ENCODE measurements at places on chromosomes 2 and 18. TPM values are rescaled to one million over a fixed set of nuclear protein-coding genes. Genes with fewer than 3 reads are reported as not detected.

DNA sequence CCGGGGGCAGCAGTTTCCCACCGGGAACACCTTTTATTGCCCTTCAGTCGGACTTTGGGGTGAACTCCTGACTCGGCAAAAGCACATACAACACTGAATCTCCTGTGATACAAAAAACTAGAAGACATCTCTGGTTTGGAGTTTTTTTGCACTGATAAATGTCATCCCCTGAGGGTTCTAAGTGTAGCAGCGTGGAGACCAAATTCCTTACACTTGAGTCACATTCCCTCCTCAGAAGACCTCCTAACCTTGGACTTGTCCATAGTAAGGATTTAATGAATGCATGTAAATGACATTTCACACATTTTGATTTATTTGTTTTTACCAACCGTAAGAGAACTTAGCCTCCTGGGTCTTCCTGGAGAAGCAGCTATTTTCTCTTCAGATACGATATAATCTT lies 54.0 kb upstream of the GPR45 start:
- H3K27me3 ChIP-seq = no peaks in the 10 kb centered on the region
- DNase-seq = no peak
- no peaks in the 10 kb centered on the region for H3K4me1 ChIP-seq
- no peak overlapping the region for H3K4me3 ChIP-seq
- H3K36me3 ChIP-seq = no peaks in the 10 kb centered on the region
- no peak overlapping the region for H3K27ac ChIP-seq

DNA sequence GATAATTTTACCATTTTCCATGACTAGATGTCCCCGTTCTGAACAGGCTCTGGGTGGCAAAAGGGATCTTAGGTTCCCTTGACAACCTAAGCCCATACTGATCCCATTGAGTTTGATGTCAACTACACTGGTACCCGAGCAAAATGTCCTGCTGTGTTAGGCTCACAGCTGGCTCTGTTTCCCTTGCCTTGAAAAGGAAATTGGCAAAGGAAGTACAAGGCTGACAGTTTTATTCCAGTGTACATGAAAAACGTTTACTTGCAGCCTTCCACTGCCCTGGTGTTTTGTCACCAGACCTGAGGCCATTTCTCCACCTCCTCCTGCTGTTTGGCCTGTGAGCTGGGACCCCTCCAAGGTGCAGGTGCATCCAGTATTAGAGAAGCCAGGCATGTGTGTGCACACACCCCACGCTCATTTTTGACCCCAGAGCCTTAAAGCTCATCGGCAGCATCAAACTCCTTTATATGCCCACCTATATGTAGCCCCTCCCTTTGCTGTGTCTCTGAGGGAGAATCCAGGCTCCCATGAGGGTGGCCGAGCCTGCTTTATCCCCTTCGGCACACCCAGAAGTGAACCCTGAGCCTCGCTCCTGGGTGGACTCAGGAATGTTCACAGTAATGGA lies 171.3 kb downstream of the NDUFA10 start:
- DNase-seq = no peak
- no peaks in the 10 kb centered on the region for H3K4me1 ChIP-seq
- H3K36me3 ChIP-seq = no peaks in the 10 kb centered on the region
- no peak overlapping the region for H3K4me3 ChIP-seq
- H3K27ac ChIP-seq = no peak overlapping the region

The KCNG2 gene
- total RNA-seq = not detected

The PFN4 gene
- total RNA-seq = 0.47 TPM

The AQP12A gene
- total RNA-seq = not detected

GRCh38 chr18:73479477-73479876 lies 611.7 kb upstream of the NETO1 start:
- no peaks in the 10 kb centered on the region for H3K4me1 ChIP-seq
- H3K36me3 ChIP-seq = no peaks in the 10 kb centered on the region
- no peak overlapping the region for H3K4me3 ChIP-seq
- no peaks in the 10 kb centered on the region for H3K27me3 ChIP-seq
- H3K27ac ChIP-seq = no peak overlapping the region
- DNase-seq = no peak

- no peaks in the 10 kb centered on the region for H3K27me3 ChIP-seq
- peaks cover 48% of the 10 kb centered on the region for H3K36me3 ChIP-seq
- DNase-seq = peak; percentile 91
- H3K4me3 ChIP-seq = no peak overlapping the region
- H3K4me1 ChIP-seq = peaks cover 12% of the 10 kb centered on the region
Measured at GRCh38 chr2:102449370-102449974, 23.6 kb upstream of the SLC9A4 start.

The SCYGR7 gene
- not detected for total RNA-seq

The POTEJ gene
- not detected for total RNA-seq

DNA sequence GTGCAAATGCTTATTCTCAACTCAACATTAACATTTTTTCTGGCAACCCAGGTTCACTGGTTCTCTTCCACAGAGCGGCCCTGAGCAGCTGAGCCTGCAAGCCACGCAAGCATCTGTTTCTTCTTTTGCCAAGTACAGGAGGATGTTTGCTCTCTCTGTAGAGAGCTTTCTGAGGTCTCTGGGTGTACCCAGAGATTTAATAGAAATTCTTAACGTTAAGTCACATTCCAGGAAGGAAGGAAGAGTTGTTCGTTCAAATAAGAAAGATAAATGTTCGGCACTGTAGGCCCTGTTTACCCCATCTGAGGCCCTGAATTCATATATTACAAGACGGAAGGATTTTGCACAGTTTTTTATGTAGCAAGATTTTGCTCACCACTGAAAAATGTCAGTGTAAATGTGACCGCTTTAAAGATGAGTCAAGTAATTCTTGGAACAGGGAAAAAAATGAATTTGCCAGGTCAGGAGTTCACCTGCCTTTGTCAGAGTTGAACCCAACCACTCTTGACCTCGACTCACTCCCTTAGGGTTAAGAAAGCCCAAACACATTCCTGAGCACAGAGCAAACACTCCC lies 30.1 kb downstream of the KCTD18 start:
- no peak overlapping the region for H3K27ac ChIP-seq
- DNase-seq = peak; percentile 48
- H3K36me3 ChIP-seq = peaks cover 15% of the 10 kb centered on the region
- H3K4me3 ChIP-seq = no peak overlapping the region
- peaks cover 9% of the 10 kb centered on the region for H3K4me1 ChIP-seq
- H3K27me3 ChIP-seq = no peaks in the 10 kb centered on the region

The LBX2 gene
- 0.36 TPM for total RNA-seq

DNA sequence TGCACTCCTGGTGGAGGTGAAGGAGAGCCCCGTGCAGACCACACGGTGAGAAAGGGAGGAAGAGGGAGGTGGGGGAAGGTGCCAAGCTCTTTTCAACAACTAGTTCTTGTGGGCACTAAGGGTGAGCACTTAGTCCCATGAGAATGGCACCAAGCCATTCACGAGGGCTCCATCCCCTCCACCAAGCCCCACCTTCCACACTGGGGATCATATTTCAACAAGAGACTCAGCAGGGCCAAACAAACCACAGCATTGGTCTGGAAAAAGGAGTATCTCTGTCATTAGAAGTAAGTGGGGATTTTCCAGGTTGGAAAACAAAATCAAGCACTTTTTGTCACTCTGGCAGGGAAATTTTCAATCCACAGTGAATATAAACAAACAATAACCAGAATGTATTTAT lies 38.4 kb downstream of the ZAP70 start:
- DNase-seq = no peak
- H3K27ac ChIP-seq = no peak overlapping the region
- H3K4me3 ChIP-seq = no peak overlapping the region
- peaks cover 12% of the 10 kb centered on the region for H3K4me1 ChIP-seq

The BIN1 gene
- 38.3 TPM for total RNA-seq

The ZFP36L2 gene
- total RNA-seq = 93.1 TPM

DNA sequence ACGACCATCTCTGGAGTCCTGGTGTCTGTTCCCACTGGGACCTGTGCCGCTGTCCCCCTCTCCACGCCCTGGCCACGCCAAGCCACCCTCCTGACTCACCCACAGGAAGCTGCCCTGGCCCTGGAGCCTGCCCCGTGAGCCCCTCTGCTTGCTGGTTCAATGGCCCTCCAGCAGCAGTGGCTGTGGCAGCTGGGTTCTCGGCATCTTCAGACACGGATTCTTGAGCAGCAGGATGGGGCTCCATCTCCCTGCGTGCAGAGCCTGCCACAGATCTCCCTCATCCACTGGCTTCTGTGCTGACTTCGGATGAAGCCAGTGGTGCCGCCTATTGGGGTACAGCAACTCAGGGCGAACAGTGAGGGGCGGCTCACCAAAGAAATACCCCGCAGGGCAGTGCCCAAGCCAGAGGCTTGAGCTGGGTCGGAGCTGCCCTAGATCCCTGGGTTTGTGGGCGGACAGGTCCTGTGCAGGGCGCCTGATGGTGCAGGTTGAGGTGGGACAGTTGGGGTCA lies 14.0 kb downstream of the CAPN10 start:
- no peak overlapping the region for H3K4me3 ChIP-seq
- H3K4me1 ChIP-seq = peaks cover 4% of the 10 kb centered on the region
- no peak overlapping the region for H3K27ac ChIP-seq
- DNase-seq = no peak
- no peaks in the 10 kb centered on the region for H3K27me3 ChIP-seq

The GCG gene
- total RNA-seq = not detected

The FNDC4 gene
- total RNA-seq = not detected

GRCh38 chr2:174142290-174142689 lies 106.0 kb downstream of the OLA1 start:
- no peak for DNase-seq
- H3K27me3 ChIP-seq = no peaks in the 10 kb centered on the region
- H3K36me3 ChIP-seq = peaks cover 9% of the 10 kb centered on the region

GRCh38 chr2:109679626-109680025 lies 65.5 kb downstream of the SOWAHC start:
- no peak overlapping the region for H3K27ac ChIP-seq
- peaks cover 6% of the 10 kb centered on the region for H3K27me3 ChIP-seq
- no peak overlapping the region for H3K4me3 ChIP-seq
- H3K36me3 ChIP-seq = no peaks in the 10 kb centered on the region

GRCh38 chr18:56316727-56317126 lies 321.7 kb downstream of the TXNL1 start:
- H3K27ac ChIP-seq = no peak overlapping the region
- no peak overlapping the region for H3K4me3 ChIP-seq
- no peaks in the 10 kb centered on the region for H3K36me3 ChIP-seq
- H3K27me3 ChIP-seq = no peaks in the 10 kb centered on the region
- H3K4me1 ChIP-seq = no peaks in the 10 kb centered on the region
- no peak for DNase-seq

The ACOXL gene
- 1.0 TPM for total RNA-seq

- H3K27me3 ChIP-seq = no peaks in the 10 kb centered on the region
- H3K4me3 ChIP-seq = no peak overlapping the region
- no peaks in the 10 kb centered on the region for H3K4me1 ChIP-seq
- H3K36me3 ChIP-seq = no peaks in the 10 kb centered on the region
Measured at GRCh38 chr2:167749016-167749415, 498.4 kb downstream of the STK39 start.

GRCh38 chr2:130303169-130303568 lies 39.5 kb upstream of the IMP4 start:
- no peak for DNase-seq
- no peaks in the 10 kb centered on the region for H3K4me1 ChIP-seq
- no peak overlapping the region for H3K4me3 ChIP-seq
- no peaks in the 10 kb centered on the region for H3K36me3 ChIP-seq

GRCh38 chr2:128374001-128374710 lies 55.5 kb upstream of the HS6ST1 start:
- H3K27me3 ChIP-seq = no peaks in the 10 kb centered on the region
- no peaks in the 10 kb centered on the region for H3K36me3 ChIP-seq
- no peak overlapping the region for H3K27ac ChIP-seq
- H3K4me3 ChIP-seq = no peak overlapping the region
- DNase-seq = no peak
- peaks cover 3% of the 10 kb centered on the region for H3K4me1 ChIP-seq

DNA sequence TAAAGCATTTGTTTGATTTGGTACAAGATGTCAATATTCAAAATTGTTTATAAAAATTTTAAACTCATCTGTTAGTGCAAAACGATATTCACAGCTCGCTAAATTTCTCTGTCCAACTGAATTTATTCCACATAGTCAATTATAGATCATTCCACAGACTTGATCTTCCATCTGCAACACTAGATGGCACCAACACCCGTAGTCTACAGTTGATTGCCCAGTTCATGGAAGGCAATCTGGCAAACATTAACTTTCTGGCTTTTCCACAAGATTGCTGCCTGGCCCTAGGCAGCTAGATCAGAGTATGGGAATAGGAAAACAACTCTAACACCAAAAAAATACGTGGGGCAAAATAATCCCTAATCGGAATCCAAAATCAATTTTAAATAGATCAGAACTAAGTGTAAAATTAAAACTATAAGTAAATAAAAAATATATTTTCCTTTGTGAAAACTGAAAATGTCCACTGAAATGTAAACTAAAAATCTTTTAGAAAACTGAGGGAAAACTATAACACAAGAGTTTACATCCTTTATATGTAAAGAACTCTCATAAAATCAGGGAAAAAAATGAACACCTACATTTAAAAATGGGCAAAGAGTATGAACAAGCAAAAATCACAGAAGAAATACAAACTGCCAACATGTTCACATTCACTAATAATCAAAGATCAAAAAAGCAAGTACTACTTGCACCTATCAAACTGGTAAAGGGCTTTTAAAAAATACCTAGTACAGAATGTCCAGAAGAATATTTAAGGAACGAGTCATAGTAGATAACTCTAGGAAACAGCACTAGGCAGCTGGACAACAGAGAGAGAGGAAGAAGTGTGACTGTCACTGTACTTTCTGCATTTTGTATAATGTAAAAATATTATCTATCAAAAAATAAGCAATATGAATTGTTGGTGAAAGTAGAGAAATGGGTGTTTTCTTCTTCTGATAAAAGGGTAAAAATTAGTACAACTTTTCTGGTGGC lies 35.0 kb downstream of the RTN4 start:
- no peak overlapping the region for H3K4me3 ChIP-seq
- H3K27ac ChIP-seq = no peak overlapping the region
- no peaks in the 10 kb centered on the region for H3K27me3 ChIP-seq
- peaks cover 6% of the 10 kb centered on the region for H3K36me3 ChIP-seq

DNA sequence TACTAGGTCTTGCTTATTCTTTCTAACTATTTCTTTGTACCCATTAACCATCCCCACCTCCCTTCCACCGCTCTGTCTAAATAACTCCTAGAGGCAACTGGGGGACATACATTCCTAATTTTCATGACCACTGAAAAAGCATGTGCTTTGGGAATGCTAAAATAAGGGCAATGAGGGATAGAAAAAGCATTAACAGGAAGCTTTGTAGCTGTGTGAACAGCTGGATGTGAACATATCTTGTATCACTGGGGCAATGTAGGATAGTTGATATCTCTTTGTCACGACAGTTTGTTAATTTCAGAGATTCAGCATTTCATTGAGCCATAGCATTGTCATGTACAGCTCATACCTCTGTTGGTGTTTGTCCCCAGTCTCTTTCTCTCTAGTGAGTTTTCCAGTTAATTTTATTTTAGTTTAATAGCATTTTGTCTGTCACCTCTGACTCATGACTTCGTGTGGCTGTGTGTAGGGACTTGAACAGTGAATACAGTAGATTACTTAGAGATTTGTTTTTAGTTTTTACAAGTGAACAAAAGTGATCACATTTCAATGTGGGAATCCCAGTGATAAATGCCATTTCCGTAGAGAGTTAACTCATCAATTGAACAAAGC lies 230.3 kb upstream of the NRP2 start:
- peaks cover 11% of the 10 kb centered on the region for H3K27me3 ChIP-seq
- no peak overlapping the region for H3K27ac ChIP-seq
- no peak overlapping the region for H3K4me3 ChIP-seq

GRCh38 chr18:79487801-79488201 lies 92.1 kb downstream of the NFATC1 start:
- H3K27me3 ChIP-seq = no peaks in the 10 kb centered on the region
- no peak for DNase-seq
- H3K36me3 ChIP-seq = peaks cover 26% of the 10 kb centered on the region
- H3K4me3 ChIP-seq = no peak overlapping the region
- no peak overlapping the region for H3K27ac ChIP-seq

- no peak for DNase-seq
- peaks cover 1% of the 10 kb centered on the region for H3K4me1 ChIP-seq
- no peak overlapping the region for H3K27ac ChIP-seq
- H3K27me3 ChIP-seq = no peaks in the 10 kb centered on the region
Measured at GRCh38 chr2:226742347-226742746, 57.3 kb downstream of the IRS1 start.

The SP140L gene
- 49.1 TPM for total RNA-seq

The TEKT4 gene
- 0.49 TPM for total RNA-seq

All from activated CD4-positive, alpha-beta T cell treated with anti-CD3 and anti-CD28 coated beads, Interleukin-2, amount 10 ng/mL, durations not matched to agents 24 days and 14 days (primary cell).